ENCODE measurements at places on chromosomes 6 and 20.

DNA sequence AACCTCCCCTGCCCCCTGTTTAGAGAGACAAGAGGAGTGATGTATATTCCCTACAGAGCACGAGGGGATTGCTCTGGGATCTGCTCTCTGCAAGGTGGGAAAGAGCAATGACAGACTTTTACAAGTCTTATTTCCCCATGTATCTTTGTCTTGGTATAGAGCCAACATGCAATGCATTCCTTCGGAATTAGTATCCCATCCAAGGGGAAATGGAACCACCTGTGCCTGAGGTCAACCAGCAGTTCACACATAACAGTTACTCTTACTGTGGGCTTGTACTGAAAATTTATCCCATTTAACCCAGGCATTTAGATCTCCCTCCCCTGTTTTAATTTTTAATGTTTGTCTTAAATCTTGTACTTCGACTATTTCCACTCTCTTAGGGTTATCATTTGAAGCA, 250.4 kb downstream of the C6orf118 start:
- no peak for DNase-seq

DNA sequence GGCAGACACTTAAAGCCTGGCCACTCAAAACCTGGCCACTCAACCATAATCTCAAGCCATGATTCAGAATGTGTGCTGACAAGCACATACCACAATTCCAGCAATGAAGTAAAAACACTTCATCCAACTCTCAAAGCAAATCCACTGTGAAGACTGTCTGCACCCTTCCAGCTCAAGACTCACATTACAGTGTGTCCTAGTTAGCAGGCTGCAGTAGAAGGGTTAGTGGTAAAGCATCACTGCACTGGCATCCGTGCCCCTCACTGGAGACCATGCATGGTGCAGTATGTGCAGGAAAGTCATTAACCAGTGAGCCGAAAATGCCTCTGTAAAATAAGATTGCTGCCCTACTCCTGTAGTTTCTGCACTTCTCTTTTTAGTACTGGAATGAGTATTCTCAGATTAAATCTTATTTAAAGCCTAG, 43.4 kb downstream of the SLC23A2 start:
- DNase-seq, result no peak

DNA sequence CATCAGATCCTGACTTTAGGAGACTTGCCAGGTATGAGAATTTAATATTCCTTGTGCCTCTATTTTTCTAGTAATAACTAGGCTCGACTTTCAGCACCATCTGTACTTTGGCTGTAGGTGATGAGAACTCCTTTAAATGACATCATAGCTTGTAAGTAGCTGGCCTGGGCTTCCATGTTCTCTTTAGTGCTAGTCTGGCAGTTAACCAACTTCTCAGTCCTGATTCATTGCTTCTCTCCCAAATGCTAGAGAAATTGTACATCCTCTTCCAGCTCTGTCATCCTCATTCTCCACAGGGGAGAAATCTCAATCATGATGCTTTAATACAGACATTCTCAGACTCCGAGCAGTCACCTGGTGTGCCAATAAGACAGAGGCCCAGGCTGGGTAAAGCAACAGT, 143.5 kb upstream of the MOCS1 start:
- no peak for DNase-seq

DNA sequence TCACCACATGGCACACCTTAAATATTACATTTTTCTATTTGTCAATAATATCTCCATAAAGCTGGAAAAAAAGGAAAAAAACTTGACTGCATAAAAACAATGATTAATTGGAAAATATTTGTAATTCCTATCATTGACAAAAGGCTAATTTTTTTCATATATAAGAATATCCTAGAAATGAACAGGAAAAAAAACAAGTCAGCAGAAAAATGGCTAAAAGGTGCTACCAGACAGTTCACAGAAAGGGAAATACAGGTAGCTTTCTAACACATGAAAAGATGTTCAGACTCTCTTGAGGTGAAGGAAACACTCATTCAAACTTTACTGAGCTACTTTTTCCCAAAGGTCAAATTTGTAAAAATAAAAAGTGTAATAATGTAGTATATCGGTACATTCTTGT, 104.1 kb upstream of the SCAF8 start:
- no peak for DNase-seq

GRCh38 chr6:12403947-12404647, 113.9 kb downstream of the EDN1 start:
- no peak for DNase-seq

DNA sequence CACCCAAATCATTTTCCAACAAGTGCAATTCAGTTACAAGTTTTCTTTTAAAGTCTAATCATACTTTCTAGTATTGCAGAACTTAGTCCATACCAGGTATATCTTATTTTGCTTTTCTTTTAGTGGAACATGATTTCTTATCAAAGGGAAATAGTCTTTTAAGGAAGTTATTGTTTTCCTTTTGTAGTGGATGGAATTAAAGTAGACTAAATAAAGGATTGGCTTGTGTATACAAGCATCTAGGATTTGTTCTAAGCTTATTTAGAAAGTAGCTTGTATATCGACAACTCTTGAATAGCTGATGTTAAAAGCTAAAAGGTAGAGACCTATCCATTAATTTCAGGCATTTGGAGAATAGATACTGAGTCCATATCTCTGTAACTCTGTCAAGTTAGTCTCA, 14.8 kb downstream of the DCBLD1 start:
- no peak for DNase-seq

GRCh38 chr6:119317007-119317406, 32.6 kb downstream of the MAN1A1 start:
- no peak for DNase-seq

GRCh38 chr20:23244156-23244915, 106.3 kb upstream of the NXT1 start:
- no peak for DNase-seq

- DNase-seq, result no peak
Measured at GRCh38 chr6:97842521-97842920, 559.5 kb upstream of the MMS22L start.

DNA sequence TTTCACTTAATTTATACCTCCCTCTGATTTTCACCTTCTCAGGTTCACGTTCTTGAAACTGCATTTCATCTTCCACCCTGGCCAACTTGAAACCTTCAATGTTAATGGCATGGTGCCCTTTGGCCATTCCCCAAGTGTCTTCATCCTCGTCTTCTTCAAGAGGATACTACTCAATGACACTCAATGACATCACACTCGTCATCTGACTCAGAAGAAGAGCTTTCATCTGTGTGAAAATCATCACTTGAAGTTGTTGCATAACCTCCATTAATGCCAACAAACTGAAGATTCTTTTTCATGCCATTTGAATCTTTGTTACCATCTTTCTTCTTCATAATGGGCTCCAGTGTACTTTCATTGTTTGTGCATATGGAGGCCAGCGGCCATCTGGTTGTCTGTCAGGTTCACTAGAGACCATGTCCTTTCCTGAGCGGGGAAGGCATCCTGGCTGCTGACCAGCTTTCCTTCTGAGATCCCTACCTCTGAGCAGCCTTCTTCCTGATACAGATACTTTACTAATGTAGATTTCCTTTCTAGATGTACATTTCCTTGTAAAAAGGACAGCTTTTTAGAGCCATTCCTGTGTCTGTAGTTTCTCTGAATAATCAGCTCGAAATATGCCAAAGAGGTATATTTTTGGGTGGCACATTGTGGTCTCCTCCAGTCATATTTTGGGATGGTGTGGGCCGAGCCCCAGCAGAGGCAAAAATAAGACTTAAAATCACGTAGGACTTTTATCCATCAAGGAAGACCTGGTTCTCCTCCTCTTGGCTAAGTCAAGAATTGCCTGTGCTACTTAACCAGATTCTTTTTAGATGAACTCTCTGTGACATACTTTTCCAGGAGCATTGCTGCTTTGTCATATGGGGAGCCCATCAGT, 21.3 kb downstream of the TRMT6 start:
- DNase-seq, result no peak

DNA sequence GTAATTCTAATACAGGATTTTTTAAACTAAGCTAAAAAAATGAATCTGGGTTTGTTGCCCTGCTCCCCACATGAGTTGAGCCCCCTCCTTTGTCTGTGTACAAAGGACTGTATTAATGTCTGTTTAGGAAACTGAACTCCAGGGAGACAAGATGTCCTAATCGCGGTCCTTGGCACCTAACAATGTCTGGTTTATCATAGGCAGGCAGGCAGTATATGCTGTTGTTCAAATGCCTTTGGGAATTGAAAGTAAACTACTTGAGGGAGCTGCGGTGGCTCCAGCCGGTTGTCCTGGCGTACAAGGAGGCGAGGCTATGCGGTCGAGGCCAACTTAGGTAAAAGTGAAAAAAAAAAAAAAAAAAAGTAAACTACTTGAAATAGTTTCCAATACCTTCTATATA, 98.5 kb downstream of the TULP4 start:
- no peak for DNase-seq

- peak; percentile 86 for DNase-seq
Measured at GRCh38 chr6:108541843-108542759, 18.6 kb upstream of the FOXO3 start.

GRCh38 chr6:31697555-31697954, 5.6 kb downstream of the ABHD16A start:
- no peak for DNase-seq

- no peak for DNase-seq
Measured at GRCh38 chr6:117494283-117494682, 11.8 kb downstream of the DCBLD1 start.

DNA sequence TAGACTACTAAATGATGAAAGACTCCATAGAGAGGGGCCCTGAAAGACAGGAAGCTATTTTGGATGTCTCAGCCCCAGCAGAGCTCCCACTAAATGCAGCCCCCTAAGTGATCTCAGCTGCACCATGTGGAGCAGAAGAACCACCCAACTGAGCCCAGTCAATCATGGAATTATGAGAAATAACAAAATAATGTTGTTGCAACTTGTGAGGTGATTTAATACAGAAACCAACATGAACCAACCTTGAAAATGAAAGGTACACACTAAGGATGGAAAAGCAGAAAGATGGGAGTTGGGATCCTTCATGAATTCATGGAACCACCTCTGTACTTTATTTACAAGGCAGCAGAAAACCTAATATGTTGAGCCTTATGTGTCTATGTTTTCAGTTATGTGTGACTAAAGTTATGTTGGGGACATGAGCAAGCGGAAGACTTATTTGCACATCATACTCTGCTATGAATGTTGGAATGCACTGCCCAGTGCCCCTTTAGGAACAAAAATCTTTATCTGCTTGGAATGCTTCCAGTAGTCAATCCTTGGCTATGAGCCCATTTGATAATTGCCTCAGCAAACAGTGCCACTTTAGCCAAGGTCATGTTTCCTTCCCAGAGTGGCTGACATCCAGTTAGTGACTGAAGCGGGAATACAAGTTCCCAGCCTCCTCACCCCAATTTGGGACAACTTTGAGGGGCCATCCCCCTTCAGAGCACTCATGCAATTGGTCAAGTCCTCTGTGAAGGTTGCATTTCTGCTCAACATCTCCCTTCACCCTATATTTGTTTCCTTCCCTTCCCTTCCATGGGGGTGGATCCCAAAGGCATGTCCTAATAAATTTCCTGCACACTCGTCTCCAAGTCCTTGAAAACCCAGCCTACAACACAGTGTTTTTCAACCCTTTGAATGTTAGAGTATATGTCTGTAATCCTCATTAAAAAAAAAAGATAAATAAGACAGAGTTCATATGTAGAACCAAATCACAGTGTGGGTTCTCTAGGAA, 18.4 kb downstream of the TP53RK start:
- no peak for DNase-seq

DNA sequence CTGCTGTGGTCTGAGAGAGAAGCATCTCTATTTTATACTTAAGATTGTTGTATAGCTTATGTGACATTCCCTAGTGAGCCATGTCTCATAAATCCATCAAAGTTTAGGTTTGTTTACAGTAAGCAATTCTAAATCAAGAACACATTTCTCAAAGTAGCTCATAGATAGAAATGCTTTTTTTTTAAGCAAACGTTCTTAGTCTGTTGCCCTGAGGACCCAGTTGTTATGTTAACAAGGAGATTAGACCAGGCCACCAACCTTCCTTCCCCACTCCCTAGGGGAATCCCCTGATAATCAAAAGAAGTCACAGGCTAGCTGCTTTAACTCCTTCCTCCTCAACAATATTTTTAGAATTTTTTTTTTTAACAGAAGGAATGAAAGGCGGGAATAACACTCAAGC, 169.0 kb downstream of the FUT9 start:
- DNase-seq, result no peak

- no peak for DNase-seq
Measured at GRCh38 chr20:46122516-46123481, 4.7 kb downstream of the CD40 start.

DNA sequence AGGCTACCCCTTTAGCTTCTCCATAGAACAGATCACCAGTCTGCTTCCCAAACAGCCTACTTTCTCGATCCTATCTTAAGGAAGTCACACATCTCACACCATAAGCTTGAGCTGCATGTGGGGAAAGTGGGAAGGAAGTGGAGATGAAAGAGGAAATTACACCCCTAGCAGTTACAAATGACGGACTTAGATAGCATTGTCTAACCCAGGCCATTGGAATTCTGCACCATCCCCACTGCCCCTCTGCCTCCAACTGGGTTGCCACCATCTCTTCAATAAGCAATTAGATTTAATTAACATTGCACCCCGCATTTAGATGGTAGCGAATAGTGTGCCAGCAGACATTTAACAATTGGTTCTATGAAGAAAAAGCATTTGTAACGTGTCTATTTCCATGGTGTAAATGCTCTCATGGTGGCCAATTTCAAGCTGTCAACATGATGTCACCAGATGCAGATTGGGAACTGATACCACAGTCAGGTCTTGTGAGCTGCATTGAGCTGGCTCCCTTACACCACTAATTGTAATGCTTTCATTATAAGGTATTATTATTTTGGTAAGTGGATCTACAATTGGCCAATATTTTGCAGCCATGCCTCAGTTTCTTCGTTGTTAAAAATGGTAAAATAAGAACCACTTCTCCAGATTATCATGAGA, 124.7 kb downstream of the CD24 start:
- DNase-seq, result no peak

- DNase-seq, result no peak
Measured at GRCh38 chr6:76876922-76877553, 586.3 kb downstream of the HTR1B start.
